ENCODE measurements at places on chromosomes 2 and 18.

DNA sequence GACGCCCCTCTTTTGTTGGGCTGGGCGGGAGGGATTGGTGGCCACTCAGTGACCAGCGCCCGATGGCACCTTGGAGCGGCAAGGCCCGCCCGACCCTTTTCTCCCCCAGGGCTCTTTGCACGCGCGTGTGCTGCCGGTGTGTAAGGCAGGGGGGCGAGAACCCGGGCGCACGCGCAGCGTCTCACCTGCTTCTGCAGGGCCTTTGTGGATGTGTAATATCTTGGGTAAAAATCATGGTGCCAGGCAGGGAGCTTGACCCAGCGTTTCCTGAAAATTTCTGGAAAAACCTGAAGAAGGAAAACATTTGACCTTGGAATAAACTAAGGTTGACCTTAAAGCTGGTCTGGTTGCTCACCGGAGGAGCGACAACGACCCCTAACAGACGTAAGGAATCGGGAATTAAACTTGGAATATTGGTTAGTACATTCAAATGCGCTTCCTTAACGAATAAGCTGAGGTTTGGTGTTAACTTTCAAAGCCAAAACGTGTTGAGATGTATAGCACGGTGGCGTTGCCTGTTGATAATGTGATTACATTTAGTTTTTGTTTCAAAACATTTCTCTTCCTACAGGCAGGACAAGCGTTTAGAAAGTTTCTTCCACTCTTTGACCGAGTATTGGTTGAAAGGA is 438 bp downstream of the HSPE1 start:
- no peak for DNase-seq

DNA sequence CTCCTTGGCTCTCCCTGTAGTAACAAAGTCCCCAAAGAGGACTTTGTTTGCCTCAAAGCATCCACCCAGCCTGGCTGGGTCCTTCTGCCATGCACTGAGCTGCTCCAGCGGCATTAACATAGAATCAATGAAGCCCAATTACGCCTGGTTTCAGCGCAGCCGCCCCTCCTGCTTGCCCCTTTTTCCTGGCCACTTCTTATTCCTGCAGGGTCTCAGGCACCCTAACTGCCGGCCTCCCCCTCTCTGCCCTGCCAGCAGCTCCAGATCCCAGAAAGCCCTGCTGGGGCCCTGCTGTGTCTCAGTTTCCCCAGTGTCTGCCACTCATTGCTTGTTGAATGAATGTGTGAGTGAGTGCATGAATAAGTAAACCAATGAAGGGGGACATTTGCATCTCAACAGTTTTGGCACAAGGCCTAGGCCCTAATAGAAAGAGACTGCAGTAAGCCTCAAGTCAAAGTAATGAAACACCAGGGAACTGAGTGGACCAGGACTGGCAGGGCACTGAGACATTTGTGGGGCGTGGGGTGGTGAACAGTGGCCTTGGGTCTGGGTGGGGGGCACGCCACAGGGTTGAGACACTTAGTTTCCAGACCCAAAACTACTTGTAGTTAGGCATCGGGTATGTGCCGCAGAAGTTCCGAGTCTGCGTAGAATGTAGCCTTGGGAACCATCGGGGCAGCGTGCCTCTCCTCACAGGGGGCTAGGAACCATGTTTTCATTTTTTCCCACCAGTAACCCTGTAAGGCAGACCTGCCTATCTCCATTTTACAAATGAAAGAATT is 60.6 kb downstream of the SMAD7 start:
- DNase-seq: no peak

- no peak for DNase-seq
These were observed 54.1 kb downstream of the BAZ2B start for GRCh38 chr2:159562248-159562647.

DNA sequence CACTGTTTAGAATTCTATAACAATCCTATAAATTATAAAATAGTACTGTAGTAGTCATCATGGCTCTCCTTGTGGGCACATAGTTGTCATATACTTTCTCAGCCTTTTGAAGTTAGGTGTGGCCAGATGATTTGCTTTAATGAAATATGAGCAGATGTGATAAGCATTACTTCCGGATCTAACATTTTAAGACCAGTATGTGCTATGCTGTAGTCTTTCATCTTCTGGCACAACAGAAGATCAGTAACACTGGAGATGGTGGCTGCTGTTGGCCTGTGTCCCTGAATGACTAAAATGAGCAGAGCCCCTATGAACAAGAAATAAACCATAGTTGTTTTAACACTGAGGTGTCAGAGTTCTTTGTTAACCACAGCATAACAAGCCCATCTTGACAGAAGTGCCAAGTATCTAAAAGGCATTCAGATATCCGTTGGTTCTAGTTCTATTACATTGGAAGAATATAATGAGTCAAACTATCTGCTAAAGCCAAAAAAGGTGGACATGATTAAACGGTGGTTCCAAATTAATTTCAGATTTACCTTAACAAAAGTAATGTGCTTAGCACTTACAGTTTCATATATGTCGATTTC is 6.3 kb downstream of the MEX3C start:
- DNase-seq: no peak

- no peak for DNase-seq
These were observed 154.4 kb upstream of the COL3A1 start for GRCh38 chr2:188819792-188820191.

DNA sequence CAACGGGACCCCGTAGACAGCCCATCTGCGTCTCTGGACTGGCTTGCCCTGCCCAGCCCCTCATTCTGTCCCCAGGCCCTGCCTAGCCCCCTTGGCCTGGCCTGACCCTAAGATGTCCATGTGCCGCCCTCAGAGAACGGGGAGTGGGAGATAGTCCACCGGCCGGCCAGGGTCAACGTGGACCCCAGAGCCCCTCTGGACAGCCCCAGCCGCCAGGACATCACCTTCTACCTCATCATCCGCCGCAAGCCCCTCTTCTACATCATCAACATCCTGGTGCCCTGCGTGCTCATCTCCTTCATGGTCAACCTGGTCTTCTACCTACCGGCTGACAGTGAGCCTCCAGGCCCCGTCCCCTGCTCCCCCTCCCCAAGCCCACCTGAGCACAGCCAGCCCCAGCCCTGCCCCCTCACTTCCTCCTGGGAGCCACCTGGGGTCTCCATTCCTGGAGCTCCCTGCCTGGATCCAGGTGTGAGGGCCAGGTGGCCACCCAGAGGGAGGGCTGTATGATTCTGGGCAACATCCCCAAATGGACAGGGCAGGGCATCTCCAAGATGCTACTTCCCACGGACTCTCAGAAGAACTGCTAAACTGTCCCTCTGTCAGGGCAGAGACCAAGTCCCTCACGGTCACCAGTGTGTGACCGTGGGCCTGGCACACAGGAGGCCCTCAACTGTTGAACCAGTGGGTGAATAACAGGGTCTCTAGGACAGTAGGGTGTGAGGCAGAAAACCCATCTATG is 4.0 kb downstream of the CHRND start:
- no peak for DNase-seq

- DNase-seq: no peak
These were observed 65.7 kb upstream of the DARS1 start for GRCh38 chr2:136051001-136051724.

GRCh38 chr2:163182764-163183354 is 344.3 kb upstream of the KCNH7 start:
- DNase-seq: no peak

GRCh38 chr2:39625927-39626270 is 39.8 kb upstream of the TMEM178A start:
- no peak for DNase-seq

GRCh38 chr2:179555691-179556283 is 291.2 kb upstream of the SESTD1 start:
- no peak for DNase-seq

DNA sequence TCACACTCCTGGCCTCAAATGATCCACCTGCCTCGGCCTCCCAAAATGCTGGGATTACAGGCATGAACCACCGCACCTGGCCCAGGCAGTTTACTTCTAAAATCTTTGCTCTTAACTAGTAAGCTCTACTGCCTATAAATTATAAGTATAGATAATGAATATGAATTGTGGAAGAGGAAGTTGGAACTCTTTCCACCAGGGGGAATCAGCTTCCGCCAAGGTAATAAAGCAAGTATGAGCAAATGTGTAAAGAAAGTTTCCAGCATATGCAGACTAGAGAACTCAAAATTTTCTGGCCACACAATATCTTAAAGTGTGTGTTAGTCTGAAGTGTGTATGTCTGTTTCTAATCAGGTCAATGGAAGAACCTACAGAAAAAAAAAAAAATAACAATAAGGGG is 68.1 kb downstream of the RMDN2 start:
- no peak for DNase-seq

DNA sequence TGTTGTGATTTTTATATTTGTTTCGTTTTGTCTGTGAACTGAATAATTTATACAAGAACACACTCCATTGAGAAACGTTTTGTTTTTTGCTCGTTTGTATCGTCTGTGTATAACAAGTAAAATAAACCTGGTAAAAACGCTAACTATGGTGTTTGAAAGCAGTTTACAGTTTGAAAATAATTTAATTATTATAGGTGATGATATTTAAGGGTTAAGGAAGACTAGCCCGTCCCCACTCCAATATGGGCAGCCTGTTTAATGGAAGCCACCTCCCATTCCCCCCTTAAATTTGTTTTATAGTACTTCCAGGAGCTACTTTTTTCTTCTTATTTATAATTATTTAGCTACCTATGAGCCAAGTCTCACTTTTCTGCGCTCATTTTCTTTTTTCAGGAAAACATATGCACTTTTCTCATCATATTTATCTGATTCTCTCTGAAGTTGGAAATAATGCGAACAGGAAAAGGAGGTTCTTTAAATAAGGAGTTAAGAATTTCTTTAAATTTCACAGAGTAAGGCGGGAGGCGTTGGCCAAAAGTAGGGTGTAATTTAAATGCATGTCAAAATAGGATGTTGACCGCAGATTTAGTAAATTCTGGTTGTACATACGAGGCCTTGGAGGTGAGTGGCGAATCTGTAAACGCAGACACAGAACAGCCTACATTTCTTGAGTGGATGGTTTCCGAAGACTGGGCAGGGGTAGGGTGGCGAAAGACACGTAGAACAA is 9.8 kb downstream of the TBR1 start:
- DNase-seq: no peak

DNA sequence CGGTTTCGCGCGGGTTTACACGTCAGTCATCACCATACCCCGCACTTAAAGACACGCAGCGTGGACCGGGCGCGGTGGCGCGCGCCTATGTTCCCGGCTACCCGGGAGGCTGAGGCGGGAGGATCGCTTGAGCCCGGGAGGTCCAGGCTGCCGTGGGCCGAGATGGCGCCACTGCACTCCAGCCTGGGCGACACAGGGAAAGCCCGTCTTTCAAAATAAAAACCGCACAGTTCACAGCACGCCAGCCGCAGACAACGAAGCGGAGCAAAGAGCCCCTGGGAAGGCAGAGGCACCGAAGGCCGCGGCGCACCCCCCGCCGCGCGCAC is 328 bp downstream of the DTYMK start:
- DNase-seq: peak; percentile 11

DNA sequence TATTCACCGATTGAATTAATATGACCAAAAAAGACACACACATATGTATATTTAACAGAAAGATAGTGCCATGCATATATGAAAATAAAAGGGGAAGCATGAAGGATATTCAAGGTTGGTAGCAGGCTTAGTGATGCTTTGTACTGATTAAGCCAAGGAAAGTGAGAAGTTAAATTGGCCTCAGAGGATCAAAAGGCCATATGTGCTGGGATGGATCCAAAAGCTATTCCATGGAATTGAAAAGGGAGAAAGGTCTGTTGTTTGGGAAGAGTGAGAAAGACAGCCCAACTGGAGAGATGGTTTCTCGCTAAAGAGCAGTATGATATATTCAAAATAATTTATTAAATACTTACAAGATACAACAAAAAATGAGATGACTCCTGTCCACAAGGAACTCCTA is 65.9 kb downstream of the INSIG2 start:
- DNase-seq: no peak

DNA sequence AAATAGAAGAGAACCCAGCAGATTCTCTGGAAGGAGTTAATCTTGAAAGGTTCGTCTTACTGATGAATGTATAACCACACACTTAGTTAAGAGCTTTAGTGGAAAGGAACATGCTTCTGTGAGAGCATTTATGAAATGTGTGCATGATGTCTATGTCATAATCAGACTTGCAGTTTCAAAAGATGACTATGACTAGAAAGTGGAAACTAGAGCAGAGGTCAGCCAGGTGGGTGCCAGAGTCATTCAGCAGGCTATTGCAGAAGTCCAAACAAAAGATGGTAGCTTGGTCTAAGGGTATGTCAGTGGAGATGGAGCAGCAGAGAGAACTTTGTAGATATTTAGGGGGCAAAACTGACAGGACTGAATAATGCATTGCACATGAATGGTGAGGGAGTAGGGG is 825.8 kb downstream of the DCC start:
- no peak for DNase-seq

- DNase-seq: no peak
These were observed 21.7 kb upstream of the NRP2 start for GRCh38 chr2:205660521-205661124.

GRCh38 chr2:220228310-220229006 is 601.0 kb downstream of the SLC4A3 start:
- no peak for DNase-seq

DNA sequence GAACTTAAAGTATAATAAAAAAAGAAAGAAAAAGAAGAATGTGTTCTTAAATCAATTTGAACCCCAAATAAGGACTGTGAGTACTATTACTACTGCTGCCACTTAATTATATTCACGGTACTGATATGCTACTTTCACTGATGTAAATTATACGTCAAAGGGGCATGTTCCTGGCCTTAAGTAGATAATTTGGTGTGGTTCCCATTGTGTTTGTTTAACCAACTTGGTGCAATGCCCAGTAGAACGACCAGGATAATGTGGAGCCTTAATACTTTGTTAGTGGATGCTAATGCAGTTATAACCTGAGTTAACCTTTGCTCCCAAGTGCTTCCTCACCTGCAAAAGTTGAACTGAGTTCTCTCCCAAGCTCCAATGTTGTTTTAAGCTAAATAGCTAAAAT is 142.0 kb downstream of the NR4A2 start:
- DNase-seq: no peak

DNA sequence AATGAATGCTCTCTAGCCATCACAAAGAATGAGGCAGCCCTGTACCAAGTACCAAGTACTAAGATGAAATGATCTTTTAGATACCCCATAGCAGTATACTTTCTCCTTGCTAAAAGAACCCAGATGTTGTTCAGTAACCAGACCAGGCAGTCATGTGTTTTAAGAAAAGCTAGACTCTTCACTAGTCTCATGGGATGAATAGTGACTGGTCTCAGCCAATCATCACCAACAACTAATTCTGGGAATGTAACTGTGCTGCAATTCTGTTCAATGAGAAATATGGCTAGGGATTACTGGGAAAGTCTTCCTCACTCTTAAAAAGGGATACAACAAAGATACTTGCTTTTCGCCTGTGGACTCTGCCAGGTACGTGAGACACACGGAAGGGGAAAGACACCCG is 29.5 kb downstream of the MBOAT2 start:
- DNase-seq: no peak

- DNase-seq: no peak
These were observed 1.7 kb upstream of the LPIN2 start for GRCh38 chr18:3014503-3015203.
